Aorta (tissue), 5 donors: ENCODE measurements at places on chromosomes 12 and 14. TPM values are rescaled to one million over a fixed set of nuclear protein-coding genes. Genes with fewer than 3 reads are reported as not detected.
A peak's percentile ranks its signal among the peaks of the same experiment; 100 is the strongest.

DNA sequence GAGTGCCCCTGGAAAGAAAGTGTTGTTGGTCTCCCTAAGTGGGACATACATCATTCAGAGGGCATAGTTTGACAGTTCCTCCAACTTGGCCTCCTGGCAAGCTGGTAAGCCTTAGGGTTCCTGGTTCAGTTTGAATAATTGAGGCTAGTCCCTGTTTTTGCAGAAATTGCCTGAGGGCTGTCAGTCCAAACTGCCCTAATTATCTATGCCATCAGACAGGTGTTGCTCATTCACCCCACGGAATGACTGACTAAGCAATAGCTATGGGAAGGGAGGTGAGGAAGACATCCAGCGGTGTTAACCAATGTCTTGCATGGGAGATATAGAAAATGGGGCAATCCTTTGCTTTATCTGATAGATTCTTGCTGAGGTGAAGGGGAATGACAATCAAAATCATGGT, 37.6 kb downstream of the SPTSSA start:
- no peak overlapping the region for H3K4me3 ChIP-seq
- H3K4me1 ChIP-seq = peaks cover 3% of the 10 kb centered on the region
- H3K36me3 ChIP-seq = no peaks in the 10 kb centered on the region
- no peak overlapping the region for H3K27ac ChIP-seq
- no peaks in the 10 kb centered on the region for H3K27me3 ChIP-seq
- DNase-seq = no peak

WDHD1 gene
- 2.0 TPM for total RNA-seq

ATP23 gene
- 3.9 TPM for total RNA-seq

DNA sequence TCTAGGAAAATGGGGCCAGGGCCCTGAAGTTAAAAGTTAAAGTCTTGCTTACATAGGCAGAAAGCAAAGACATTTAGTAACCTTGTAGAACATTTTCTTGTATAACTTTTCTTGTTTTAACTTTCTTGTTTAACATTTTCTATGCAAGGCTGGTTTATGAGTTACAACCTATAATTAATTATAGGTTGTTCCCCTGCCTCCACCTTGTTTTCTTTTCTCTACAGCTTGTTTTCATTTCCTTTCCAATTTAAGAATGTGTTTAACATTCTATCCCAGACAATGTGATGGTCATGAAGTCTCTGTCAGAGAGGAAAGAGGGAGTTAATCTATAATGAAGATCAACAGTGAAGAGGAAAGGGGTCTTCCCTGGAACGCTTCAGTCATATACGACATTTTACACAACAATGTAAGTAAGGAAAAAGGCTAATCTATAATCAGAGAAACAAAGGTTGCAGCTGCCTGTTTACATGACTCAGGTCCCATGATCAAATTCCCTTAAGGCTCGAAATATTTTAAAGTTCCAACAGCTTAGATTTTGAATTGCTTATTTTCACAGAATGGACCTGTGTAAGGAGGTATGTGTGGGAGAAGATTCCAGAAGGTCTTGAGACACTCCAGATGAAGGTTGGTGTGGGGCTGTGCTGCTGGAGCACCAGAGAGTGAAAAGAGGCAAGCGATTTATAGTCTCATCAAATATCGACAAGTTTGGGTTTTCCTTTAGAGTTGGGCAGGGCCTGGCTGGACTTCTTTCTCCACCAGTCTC, 34.2 kb upstream of the TCL1B start:
- H3K27me3 ChIP-seq = no peaks in the 10 kb centered on the region
- H3K4me1 ChIP-seq = no peaks in the 10 kb centered on the region
- no peaks in the 10 kb centered on the region for H3K36me3 ChIP-seq
- no peak overlapping the region for H3K4me3 ChIP-seq
- no peak for DNase-seq
- no peak overlapping the region for H3K27ac ChIP-seq

PTCSC3 gene
- total RNA-seq = not detected

- no peaks in the 10 kb centered on the region for H3K36me3 ChIP-seq
- no peak overlapping the region for H3K27ac ChIP-seq
- H3K27me3 ChIP-seq = no peaks in the 10 kb centered on the region
- no peaks in the 10 kb centered on the region for H3K4me1 ChIP-seq
- no peak overlapping the region for H3K4me3 ChIP-seq
Measured at GRCh38 chr12:120651821-120652220, 11.4 kb downstream of the CABP1 start.

THAP2 gene
- total RNA-seq = 4.3 TPM

DNA sequence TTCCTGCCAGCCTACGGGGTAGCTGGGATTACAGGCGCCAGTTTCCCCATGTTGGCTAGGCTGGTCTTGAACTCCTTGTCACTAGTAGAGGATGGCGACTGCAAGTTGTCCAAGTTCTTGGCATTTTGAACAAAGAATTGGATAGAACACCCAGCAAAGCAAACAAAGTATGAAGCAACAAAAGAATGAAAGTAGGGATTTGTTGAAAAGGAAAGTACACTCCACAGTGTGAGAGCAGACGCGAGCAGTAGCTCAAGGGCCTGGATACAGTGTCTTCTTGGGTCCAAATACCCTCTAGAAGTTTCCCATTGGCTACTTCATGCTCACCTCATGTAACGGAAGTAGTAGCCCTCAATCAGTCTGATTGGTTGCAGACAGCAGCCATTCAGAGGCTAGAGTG, 152.2 kb downstream of the CCER1 start:
- no peaks in the 10 kb centered on the region for H3K4me1 ChIP-seq
- no peaks in the 10 kb centered on the region for H3K36me3 ChIP-seq

- no peak overlapping the region for H3K4me3 ChIP-seq
- DNase-seq = no peak
- no peak overlapping the region for H3K27ac ChIP-seq
- no peaks in the 10 kb centered on the region for H3K36me3 ChIP-seq
- no peaks in the 10 kb centered on the region for H3K27me3 ChIP-seq
Measured at GRCh38 chr12:91506452-91506851, 323.8 kb upstream of the DCN start.

DNA sequence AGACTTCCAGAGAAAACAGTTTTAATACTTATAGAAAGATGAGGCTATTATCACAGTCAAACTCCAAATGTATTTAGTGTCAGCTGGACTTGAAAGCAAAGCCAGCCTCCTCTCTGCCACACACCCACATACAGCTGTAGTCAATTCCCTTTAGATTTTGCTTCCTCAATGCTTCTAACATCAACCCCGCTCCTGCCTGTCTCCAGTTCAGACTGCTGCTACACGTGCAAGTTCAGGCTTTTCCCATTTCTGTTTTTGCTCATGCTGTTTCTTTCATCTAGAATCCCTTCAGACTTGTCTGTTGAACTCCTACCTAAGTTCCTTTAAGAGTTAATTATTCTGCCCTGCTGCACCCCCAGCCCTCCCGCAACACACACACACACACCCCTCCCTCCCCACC, 380.0 kb downstream of the KCNH5 start:
- DNase-seq = no peak
- H3K4me3 ChIP-seq = no peak overlapping the region
- H3K27ac ChIP-seq = no peak overlapping the region
- H3K27me3 ChIP-seq = no peaks in the 10 kb centered on the region
- H3K4me1 ChIP-seq = no peaks in the 10 kb centered on the region

DNA sequence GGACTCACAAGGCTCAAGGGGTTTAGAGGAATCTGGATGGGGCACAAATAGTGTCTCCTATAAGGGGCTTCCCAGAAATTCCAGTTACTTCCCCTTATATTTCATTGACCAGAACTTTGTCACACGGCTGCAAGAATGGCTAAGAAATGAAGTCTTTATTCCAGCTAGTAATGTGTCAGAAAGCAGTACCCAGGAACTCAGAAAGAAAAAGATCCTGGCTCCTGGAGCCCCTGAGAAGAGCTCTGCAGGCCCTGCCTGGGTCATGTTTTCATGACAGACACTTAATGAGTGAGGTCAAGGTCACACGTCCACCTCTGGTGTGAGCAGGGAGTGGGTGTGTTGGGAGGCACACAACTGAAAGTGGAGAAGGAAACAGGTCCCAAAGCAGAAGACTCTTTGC, 17.8 kb downstream of the KCNK13 start:
- H3K4me3 ChIP-seq = no peak overlapping the region
- H3K36me3 ChIP-seq = no peaks in the 10 kb centered on the region
- H3K27me3 ChIP-seq = no peaks in the 10 kb centered on the region
- H3K27ac ChIP-seq = no peak overlapping the region
- H3K4me1 ChIP-seq = no peaks in the 10 kb centered on the region

WNT1 gene
- total RNA-seq = not detected

KLRK1 gene
- 3.5 TPM for total RNA-seq

POP5 gene
- total RNA-seq = 26.0 TPM

GRCh38 chr14:103638594-103638993, 9.6 kb downstream of the KLC1 start:
- peak overlapping the region; percentile 73 for H3K27ac ChIP-seq
- H3K27me3 ChIP-seq = no peaks in the 10 kb centered on the region
- H3K4me1 ChIP-seq = no peaks in the 10 kb centered on the region
- no peak for DNase-seq
- no peak overlapping the region for H3K4me3 ChIP-seq
- H3K36me3 ChIP-seq = no peaks in the 10 kb centered on the region

GRCh38 chr14:41817626-41818025, 210.9 kb downstream of the LRFN5 start:
- no peaks in the 10 kb centered on the region for H3K27me3 ChIP-seq
- H3K36me3 ChIP-seq = no peaks in the 10 kb centered on the region
- H3K4me3 ChIP-seq = no peak overlapping the region
- DNase-seq = no peak
- H3K4me1 ChIP-seq = no peaks in the 10 kb centered on the region

DNA sequence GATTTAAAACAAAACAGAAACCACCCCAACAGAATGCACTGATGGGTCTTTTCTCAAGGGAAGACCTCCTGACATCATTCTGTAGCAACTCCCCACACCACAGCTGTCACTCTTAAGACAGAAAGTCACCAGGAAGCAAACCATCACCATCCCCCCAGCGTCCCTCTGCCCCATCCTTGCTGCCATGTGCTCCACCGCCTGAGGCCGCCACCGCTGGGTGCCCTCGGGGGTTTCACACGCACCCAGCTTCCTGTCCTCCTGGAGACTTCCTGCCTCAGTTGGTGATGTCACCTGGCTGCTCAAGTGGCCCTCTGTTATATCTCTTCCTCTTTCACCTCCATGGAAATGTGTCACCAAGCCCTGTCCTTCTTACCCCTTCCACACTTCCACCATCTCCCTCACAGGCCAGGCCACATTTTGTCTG, 71.4 kb upstream of the GPR68 start:
- no peak overlapping the region for H3K27ac ChIP-seq
- no peak for DNase-seq
- no peaks in the 10 kb centered on the region for H3K36me3 ChIP-seq
- no peaks in the 10 kb centered on the region for H3K4me1 ChIP-seq
- no peak overlapping the region for H3K4me3 ChIP-seq

DNA sequence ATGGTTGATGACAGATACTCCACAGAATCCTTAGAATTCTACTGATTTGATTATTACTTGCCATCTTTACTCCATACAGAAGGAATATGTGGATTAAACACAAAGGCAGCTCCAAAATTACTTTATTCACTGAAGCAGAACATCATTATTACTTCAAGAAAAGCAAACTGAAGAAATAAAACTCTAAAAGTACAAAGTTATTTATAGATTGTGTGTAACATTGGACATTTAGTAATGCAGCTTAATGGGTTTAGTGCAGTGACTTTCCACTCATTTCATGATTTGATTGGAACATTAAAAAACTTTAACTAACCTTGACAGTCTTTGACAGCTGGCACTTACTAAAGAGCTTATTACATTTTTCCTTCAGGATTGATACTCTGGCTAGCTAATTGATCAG, 59.0 kb upstream of the ATP2A2 start:
- H3K4me1 ChIP-seq = peaks cover 3% of the 10 kb centered on the region
- no peaks in the 10 kb centered on the region for H3K27me3 ChIP-seq
- no peaks in the 10 kb centered on the region for H3K36me3 ChIP-seq
- DNase-seq = no peak

GRCh38 chr12:3168223-3169221, 91.3 kb downstream of the TSPAN9 start:
- no peaks in the 10 kb centered on the region for H3K27me3 ChIP-seq
- DNase-seq = peak; percentile 75
- no peak overlapping the region for H3K4me3 ChIP-seq
- no peak overlapping the region for H3K27ac ChIP-seq
- no peaks in the 10 kb centered on the region for H3K4me1 ChIP-seq
- no peaks in the 10 kb centered on the region for H3K36me3 ChIP-seq

- no peaks in the 10 kb centered on the region for H3K4me1 ChIP-seq
- H3K36me3 ChIP-seq = no peaks in the 10 kb centered on the region
- no peaks in the 10 kb centered on the region for H3K27me3 ChIP-seq
- H3K27ac ChIP-seq = no peak overlapping the region
Measured at GRCh38 chr12:109732321-109733305, 19.0 kb downstream of the FAM222A start.

NANOG gene
- 0.57 TPM for total RNA-seq

- peaks cover 3% of the 10 kb centered on the region for H3K4me1 ChIP-seq
- no peak overlapping the region for H3K27ac ChIP-seq
- H3K27me3 ChIP-seq = no peaks in the 10 kb centered on the region
- H3K4me3 ChIP-seq = no peak overlapping the region
- no peaks in the 10 kb centered on the region for H3K36me3 ChIP-seq
Measured at GRCh38 chr14:85572845-85573244, 42.9 kb downstream of the FLRT2 start.

DNA sequence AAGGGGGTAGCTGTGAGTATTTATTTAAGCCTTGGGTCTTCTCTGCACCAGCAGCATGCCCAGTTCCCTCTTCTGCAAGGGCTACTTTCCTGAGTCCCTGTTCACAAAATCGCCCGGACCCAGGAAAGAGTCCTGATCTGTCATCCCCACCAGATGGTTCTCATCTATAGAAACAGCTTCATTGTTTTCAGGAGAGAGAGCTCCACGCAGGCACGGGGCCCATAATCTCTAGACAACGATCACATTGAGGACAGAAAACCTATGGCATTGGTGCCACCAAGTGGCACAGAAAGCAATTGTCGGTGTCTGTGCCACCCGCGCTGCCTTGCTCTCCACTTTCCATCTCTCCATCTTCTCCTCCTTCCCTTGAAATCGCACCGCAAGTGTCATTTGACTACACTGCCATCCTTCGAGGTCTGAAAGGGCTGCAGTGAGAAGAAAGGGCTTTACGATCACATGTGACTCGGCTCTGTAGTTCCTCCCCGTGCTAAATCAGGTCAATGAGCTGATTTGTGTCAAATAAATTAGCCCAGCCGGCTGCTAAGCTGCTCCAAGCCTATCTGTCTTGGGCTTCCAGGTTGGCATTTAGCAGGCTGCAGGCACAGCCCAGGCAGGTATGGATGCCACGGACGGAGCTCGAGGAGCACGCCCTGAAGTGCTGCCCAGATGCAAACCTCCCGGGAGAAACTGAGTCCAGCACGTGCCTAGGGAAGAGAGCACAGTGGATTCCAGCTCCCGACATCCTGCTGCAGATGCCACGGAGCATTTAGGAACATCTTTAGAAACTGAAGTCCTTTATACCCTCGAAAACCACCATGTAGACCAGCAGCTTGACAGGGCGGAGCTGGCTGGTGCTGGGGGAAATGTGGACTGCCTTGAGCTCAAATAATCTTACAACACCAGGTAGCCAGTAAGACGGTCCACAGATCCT, 28.8 kb downstream of the SPRING1 start:
- no peak overlapping the region for H3K27ac ChIP-seq
- no peaks in the 10 kb centered on the region for H3K27me3 ChIP-seq
- no peak overlapping the region for H3K4me3 ChIP-seq
- DNase-seq = no peak
- no peaks in the 10 kb centered on the region for H3K36me3 ChIP-seq
